ENCODE measurements at places on chromosomes 13 and 19. TPM values are rescaled to one million over a fixed set of nuclear protein-coding genes. Genes with fewer than 3 reads are reported as not detected.

- peak; percentile 43 for DNase-seq
Observed at GRCh38 chr19:4454747-4455718, 2.6 kb downstream of the UBXN6 start.

DNA sequence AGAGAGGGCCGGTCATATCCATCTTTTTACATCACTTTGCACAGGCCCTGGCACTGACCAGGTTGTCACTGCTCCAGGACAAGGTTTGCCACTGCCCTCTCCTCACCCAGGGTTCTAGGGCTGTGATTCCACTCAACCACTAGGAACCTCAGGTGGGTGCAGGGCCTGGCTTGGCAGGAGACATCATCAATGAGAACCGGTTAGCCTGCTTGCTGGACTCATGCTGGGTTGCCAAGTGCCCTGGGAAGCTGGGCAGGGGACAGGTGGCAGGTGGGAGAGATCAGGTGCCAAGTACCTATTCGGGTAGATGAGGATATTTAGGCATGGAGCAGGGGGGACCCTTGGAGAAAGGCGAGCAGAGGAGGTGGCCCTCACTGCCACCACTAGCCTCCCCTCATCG lies 4.2 kb upstream of the CERS4 start:
- DNase-seq: no peak

DNA sequence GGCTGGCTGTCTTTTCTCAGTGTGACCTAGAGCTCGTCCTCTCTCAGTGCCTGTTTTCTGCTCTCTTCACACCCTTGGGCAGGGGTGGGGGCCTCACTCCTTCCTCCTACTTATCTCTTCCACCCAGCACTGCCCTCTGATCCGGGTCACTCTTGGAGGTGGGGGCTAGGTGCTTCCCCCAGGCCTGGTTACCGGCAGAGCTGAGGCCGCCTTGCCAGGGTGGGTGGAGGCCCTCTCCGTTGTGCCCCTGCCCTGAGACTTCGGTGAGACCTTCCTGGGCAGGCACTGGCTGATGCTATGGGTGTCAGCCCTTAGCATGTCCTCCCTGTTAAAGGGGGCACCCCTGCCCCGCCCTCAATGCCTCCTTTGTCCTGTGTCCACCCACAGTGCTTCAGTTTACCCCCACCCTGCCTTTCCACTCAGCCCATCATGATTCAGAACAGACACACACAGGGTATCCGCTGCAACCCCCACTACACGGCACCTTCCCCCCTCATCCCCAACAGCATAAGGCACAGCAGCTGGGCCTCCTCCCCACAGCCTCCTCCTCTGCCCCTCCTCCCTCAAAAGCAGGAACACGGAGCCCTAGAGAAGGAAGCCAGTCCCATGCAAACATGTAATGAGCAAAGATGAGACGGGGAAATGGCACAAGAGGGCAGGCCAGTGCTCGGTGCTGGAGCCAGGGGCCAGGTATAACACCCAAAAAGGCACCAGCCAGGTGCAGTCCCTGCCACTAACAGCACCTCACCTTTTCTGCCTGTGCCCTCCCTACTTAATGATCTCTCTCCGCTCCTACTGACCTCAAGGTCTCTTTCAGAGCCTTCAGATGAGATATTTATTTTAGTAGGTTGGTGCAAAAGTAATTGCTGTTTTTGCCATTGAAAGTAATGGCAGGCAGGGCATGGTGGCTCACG lies 9.8 kb downstream of the ZGLP1 start:
- DNase-seq: no peak

DNA sequence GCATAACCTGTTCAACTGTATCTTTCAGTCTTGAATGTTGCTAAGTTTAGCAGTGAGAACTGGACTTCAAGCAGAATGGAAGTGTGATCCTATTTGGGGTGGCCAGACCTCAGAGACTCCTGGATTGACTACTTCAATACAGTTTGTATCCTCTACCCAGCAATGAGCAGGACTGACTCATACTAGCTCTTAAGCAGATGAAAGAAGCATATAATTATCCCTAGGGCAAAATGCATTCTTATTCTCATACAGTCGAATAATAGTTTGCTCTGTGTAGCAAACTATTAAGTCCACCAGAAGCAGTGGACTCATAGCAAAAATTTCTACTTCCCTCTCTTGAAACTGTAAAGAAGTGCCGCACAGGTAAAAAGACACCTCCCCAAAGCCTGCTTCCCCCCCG lies 46.4 kb upstream of the FAM216B start:
- no peak for DNase-seq

DNA sequence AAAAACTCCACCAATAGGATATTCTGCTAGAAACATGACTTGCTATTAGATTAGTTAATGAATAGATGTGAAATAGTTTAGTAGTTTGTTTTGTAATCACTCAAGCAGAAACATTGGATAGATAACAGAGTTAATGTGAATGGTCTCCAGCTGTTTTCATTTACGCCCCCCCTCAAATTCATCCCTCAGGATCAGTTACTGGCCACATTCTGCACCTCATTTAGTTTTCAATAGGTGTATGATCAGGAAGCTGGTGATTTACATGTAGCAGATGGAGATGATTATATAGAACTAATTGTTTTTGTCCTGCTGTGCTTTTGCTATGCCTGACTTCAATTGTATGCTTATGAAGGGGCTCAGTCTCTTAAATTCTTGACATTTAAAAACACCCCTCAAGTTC lies 759.0 kb downstream of the SLITRK6 start:
- no peak for DNase-seq

DNA sequence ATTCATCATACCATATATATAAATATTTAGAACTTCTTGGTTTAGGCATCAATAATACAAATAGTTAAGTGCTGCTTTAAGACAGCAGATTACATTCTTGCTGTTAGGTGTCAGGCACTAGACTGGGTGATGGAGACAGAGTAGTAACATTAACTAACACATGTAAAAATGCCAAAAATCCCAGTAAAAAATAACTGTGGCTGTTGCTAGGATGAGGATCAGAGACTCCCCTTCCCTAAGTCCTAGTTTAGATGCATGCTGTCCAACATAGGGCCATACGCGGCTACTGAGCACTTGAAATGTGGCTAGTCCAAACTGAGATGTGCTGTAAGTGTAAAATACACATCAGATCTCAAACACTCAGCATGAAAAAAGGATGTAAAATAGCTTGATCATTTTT lies 94.7 kb downstream of the CDADC1 start:
- no peak for DNase-seq

Gene COL4A1
- polyA plus RNA-seq: 334 TPM

Gene SPTBN4
- 3.8 TPM for polyA plus RNA-seq

Gene ZNF726
- 1.2 TPM for polyA plus RNA-seq

Gene ALOX5AP
- polyA plus RNA-seq: 60.3 TPM
